ENCODE measurements at places on chromosomes 13 and 19.

- no peak for DNase-seq
- no peaks in the 10 kb centered on the region for H3K4me1 ChIP-seq
- no peaks in the 10 kb centered on the region for H3K27me3 ChIP-seq
- no peak overlapping the region for H3K27ac ChIP-seq
- H3K4me3 ChIP-seq, result no peak overlapping the region
Measured at GRCh38 chr13:79932556-79932955, 408.4 kb downstream of the SPRY2 start.

DNA sequence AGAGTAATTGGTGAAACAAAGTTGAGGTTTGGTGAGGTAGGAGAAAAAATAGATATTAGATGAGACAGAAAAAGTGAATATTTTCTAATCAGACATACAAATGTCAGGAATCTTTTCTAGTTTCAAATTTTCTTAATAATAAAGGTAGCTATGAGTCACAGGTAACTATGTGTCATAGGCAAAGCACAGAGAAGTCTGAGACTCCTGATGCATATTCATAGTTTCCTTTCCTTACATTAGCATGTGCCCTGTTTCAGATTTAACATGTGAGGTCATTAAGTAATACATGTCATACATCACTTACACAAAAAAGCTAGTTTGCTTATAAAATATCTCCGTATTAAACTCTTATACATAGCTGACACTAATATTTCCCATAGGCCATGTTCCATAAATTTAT is 1141.3 kb upstream of the PCDH20 start:
- peaks cover 2% of the 10 kb centered on the region for H3K4me1 ChIP-seq
- no peaks in the 10 kb centered on the region for H3K27me3 ChIP-seq
- H3K4me3 ChIP-seq, result no peak overlapping the region
- H3K36me3 ChIP-seq, result no peaks in the 10 kb centered on the region

- no peaks in the 10 kb centered on the region for H3K36me3 ChIP-seq
- H3K4me1 ChIP-seq, result no peaks in the 10 kb centered on the region
- no peak for DNase-seq
- no peak overlapping the region for H3K27ac ChIP-seq
- H3K27me3 ChIP-seq, result peaks cover 5% of the 10 kb centered on the region
Measured at GRCh38 chr13:110162866-110163658, 143.9 kb downstream of the COL4A1 start.

DNA sequence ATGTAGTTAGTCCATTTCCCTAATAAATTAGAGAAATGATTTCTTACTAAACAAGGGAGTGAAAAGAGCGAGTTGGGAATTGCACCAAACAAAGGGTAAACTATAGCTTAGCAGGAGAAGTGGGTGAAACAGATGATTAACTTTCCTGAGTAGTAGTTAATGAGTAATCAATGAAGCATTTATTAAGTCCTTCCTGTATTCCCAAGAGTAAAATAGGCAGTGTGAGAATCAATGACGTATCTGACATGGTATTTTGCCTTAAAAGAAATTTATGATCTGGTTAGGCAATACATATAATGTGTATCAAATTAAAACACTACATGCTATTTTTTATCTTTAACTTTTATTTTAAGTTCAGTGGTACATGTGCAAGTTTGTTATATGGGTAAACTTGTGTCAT is 142.8 kb downstream of the KLF5 start:
- no peak for DNase-seq
- H3K27me3 ChIP-seq, result peaks cover 7% of the 10 kb centered on the region
- H3K27ac ChIP-seq, result no peak overlapping the region
- no peaks in the 10 kb centered on the region for H3K36me3 ChIP-seq

GRCh38 chr13:111947026-111947810 is 119.7 kb upstream of the SOX1 start:
- no peaks in the 10 kb centered on the region for H3K36me3 ChIP-seq
- H3K4me3 ChIP-seq, result no peak overlapping the region
- no peaks in the 10 kb centered on the region for H3K4me1 ChIP-seq
- no peak overlapping the region for H3K27ac ChIP-seq
- H3K27me3 ChIP-seq, result no peaks in the 10 kb centered on the region

DNA sequence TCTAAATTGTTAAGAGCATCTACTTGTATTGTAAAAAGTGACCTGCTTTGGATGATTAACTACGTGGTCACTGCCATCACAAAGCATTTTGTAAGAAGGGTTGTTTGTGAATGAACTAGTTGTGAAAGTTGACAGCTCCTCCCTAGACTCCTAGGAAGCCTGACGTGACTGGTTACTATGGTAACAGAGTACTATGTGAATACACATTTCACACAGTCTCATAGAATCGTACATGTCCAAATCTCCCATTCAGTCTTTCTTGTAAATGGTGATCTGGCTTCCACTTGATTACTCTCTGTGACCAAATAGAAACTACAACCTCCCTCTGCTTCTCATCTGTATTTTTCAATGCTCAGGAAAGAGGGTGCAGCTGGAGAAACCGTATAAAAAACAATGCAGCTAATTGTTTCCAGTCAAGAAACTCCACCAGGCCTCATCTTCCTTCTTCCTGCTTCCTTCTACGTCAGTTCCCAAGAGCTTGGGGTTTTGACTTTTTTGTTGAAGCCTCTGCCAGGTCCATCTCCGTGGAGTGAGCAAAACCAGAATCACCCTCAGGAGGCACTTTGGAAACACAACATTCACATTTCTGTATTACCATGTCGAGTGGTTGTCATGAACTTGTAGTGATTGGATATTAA is 83.4 kb downstream of the GPC6 start:
- H3K4me1 ChIP-seq, result no peaks in the 10 kb centered on the region
- H3K36me3 ChIP-seq, result no peaks in the 10 kb centered on the region
- no peak overlapping the region for H3K27ac ChIP-seq
- no peak for DNase-seq
- no peaks in the 10 kb centered on the region for H3K27me3 ChIP-seq

GRCh38 chr13:94679614-94680013 is 32.7 kb downstream of the SOX21 start:
- H3K27ac ChIP-seq, result no peak overlapping the region
- H3K36me3 ChIP-seq, result no peaks in the 10 kb centered on the region
- peaks cover 53% of the 10 kb centered on the region for H3K27me3 ChIP-seq
- no peak for DNase-seq

- no peak overlapping the region for H3K27ac ChIP-seq
- H3K4me3 ChIP-seq, result no peak overlapping the region
- DNase-seq, result no peak
- no peaks in the 10 kb centered on the region for H3K4me1 ChIP-seq
- H3K36me3 ChIP-seq, result no peaks in the 10 kb centered on the region
Measured at GRCh38 chr13:54627646-54628372, 1599.2 kb downstream of the OLFM4 start.

- peaks cover 2% of the 10 kb centered on the region for H3K27me3 ChIP-seq
- H3K27ac ChIP-seq, result no peak overlapping the region
- no peaks in the 10 kb centered on the region for H3K36me3 ChIP-seq
- DNase-seq, result no peak
Measured at GRCh38 chr13:98269386-98269785, 92.3 kb upstream of the RNF113B start.

- no peaks in the 10 kb centered on the region for H3K4me1 ChIP-seq
- H3K4me3 ChIP-seq, result no peak overlapping the region
- no peaks in the 10 kb centered on the region for H3K36me3 ChIP-seq
- H3K27me3 ChIP-seq, result peaks cover 4% of the 10 kb centered on the region
- H3K27ac ChIP-seq, result no peak overlapping the region
Measured at GRCh38 chr13:78215458-78216108, 297.0 kb upstream of the EDNRB start.

DNA sequence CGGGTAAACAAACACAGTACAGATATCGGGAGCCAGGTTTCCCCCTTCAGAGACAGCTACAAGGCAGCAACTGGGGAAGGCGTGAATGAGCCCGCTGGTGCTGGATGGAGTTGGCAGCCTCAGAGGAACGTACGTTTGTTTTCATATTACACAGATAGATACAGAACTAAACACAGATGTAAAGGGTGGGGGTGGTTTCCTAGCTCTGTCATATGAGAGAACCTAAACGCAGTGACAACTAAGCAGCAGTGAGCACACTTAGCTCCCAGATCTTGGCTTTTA is 32.8 kb downstream of the MLLT1 start:
- no peak for DNase-seq
- H3K36me3 ChIP-seq, result peaks cover 24% of the 10 kb centered on the region
- no peaks in the 10 kb centered on the region for H3K27me3 ChIP-seq
- H3K4me3 ChIP-seq, result no peak overlapping the region
- peaks cover 60% of the 10 kb centered on the region for H3K4me1 ChIP-seq

DNA sequence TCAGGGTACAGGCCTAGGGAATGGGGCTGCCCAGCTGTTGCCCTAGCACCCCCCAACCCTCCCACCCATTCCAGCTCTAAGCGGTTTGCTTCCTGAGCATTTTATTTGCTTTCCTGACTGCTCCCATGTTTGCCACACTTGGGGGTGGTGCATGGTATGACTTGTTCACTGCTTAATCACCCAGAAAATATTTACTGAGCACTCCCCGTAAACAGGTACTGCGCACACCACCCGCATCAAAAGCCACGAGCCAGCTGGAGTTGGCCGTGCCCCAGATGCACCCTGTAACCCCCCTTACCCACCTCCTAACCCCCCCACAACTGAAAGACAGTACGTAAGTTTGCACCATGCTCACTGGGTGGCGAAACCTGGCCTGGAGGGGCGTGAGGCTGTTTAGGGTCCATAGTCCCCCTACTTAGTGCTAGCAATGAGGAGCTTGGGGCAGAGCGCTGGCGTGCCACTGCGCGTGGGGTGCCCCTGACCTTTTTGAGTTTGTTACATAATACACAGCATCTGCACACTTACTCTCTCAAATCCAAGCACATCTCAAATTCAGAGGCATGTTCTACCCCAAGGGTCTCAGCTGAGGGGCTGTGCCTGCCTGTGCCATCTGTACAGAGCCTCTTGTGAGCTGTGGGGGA is 29.8 kb downstream of the DPF1 start:
- peaks cover 6% of the 10 kb centered on the region for H3K4me1 ChIP-seq
- H3K36me3 ChIP-seq, result peaks cover 8% of the 10 kb centered on the region
- H3K27ac ChIP-seq, result no peak overlapping the region
- no peak for DNase-seq
- H3K27me3 ChIP-seq, result no peaks in the 10 kb centered on the region

GRCh38 chr19:1133471-1133929 is 29.7 kb downstream of the GPX4 start:
- peaks cover 3% of the 10 kb centered on the region for H3K36me3 ChIP-seq
- peaks cover 36% of the 10 kb centered on the region for H3K4me1 ChIP-seq
- H3K4me3 ChIP-seq, result peak overlapping the region; percentile 60
- H3K27ac ChIP-seq, result peak overlapping the region; percentile 86

DNA sequence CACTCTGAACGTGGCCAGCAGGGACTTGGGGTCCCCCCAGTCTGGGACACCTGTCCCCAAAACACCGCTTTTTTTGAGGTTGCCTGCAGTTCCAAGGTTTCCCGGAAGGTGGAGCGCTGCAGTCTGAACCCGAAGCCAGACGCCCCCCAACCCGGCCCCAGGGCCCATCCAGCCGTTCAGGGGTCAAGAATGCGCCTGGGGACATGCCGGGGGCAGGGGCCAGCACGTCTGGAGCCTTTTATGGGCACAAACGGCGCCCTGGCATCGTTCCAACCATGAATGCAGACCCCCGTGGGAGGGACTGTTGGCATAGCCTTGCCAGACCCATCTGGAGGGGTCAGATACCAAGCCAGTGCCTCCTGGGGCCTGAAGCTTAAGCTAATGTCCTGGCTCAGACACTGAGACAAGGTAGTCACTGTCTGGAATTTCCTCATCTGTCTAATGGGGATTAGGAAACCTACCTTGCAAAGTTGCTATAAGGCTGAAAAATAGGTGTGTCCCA is 6.9 kb downstream of the S1PR5 start:
- no peak overlapping the region for H3K4me3 ChIP-seq
- DNase-seq, result peak; percentile 72
- no peak overlapping the region for H3K27ac ChIP-seq
- peaks cover 21% of the 10 kb centered on the region for H3K4me1 ChIP-seq
- no peaks in the 10 kb centered on the region for H3K36me3 ChIP-seq

DNA sequence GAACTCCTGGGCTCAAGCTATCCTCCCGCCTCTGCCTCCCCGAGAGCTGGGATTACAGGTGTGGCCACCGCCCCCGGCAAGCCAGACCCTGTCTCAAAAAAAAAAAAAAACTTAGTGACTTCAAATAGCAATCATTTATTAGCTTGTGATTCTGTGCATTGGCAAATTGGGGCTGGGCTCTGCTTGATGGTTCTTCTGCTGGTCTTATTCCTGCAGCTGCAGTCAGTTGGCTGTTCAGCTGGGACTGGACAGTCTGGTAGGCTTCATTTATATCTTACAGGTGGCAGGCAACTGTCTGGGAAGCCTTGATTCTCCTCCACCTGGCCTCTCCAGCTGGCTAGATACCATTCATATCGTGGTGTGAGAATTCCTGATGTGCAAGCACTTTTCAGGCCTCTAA is 7.4 kb downstream of the DHDH start:
- no peak for DNase-seq
- H3K4me3 ChIP-seq, result no peak overlapping the region
- no peaks in the 10 kb centered on the region for H3K4me1 ChIP-seq
- H3K36me3 ChIP-seq, result peaks cover 4% of the 10 kb centered on the region
- H3K27ac ChIP-seq, result no peak overlapping the region

- H3K36me3 ChIP-seq, result no peaks in the 10 kb centered on the region
- H3K4me1 ChIP-seq, result no peaks in the 10 kb centered on the region
- DNase-seq, result no peak
- no peak overlapping the region for H3K4me3 ChIP-seq
Measured at GRCh38 chr19:44572581-44572900, 40.8 kb upstream of the IGSF23 start.

- no peak overlapping the region for H3K4me3 ChIP-seq
- H3K4me1 ChIP-seq, result no peaks in the 10 kb centered on the region
- no peak overlapping the region for H3K27ac ChIP-seq
Measured at GRCh38 chr13:71621174-71622124, 245.6 kb downstream of the DACH1 start.

DNA sequence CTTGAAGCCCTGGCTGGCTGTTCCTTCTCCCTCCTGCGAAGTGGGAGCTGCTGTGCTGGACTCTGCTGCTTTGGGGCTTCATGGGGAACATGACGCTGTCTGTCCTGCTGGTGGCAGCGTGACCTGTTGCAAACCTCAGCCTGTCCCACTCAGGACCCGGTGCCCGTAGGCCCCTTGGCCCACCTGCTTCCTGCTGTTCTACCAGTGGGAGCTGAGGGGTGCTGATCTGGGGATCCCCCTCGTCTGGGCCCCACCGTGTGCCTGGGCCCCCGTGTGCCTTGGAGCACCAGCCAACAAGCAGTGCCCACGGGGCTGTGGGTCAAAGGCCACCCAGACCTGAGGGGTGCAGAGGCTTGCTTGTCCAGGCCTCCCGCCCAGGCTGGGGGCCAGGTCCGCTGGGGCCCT is 5.3 kb downstream of the SPPL2B start:
- H3K4me3 ChIP-seq, result peak overlapping the region; percentile 32
- peaks cover 7% of the 10 kb centered on the region for H3K36me3 ChIP-seq
- peaks cover 46% of the 10 kb centered on the region for H3K4me1 ChIP-seq
